ENCODE measurements at places on chromosomes 5 and 9.

DNA sequence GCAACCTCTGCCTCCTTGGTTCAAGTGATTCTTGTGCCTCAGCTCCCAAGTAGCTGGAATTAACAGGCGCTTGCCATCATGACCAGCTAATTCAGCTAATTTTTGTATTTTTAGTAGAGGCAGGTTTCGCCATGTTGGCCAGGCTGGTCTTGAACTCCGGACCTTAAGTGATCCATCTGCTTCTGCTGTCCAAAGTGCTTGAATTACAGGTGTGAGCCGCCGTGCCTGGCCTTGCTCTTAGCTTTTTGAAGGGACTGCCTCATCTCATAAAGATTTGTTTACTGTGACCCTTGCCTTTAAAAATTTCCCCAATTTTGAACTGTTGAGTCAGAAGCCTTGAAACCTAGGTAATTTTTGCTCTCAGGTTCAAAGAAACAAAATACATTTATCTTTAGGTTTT, 17.3 kb downstream of the GPBP1 start:
- no peak for DNase-seq

- no peak for DNase-seq
Measured at GRCh38 chr5:121088341-121088740, 624.2 kb downstream of the PRR16 start.

DNA sequence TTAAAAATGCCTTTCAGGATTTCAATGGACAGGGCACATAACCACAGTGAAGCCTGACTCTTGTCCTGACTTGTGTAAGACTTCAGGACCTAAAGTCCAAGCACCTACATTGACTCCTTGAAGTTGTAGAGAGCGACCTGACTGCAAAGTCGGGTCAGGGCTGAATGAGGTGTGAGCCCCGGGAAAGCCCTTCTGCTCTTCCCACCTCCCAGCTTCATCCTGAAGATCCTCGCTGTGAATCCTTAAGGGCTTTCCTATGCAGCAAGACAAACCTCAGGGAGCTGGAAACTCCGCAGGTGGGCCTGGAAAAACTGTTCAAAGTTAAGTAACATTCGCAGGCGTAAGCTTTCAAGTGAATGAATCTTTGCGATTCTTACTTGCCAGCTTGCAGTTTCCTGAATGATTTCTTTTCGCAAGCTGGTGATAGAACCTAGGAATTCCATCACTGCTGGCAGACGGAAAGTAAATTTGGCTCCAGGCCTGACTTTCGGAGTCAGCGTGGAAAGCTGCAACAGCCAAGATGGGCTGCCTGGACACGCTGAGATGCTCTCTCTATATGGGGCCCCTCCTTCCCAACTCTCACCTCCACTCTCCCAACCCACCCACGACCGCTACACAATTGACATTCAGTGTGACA, 10.9 kb downstream of the SEMA5A start:
- no peak for DNase-seq

DNA sequence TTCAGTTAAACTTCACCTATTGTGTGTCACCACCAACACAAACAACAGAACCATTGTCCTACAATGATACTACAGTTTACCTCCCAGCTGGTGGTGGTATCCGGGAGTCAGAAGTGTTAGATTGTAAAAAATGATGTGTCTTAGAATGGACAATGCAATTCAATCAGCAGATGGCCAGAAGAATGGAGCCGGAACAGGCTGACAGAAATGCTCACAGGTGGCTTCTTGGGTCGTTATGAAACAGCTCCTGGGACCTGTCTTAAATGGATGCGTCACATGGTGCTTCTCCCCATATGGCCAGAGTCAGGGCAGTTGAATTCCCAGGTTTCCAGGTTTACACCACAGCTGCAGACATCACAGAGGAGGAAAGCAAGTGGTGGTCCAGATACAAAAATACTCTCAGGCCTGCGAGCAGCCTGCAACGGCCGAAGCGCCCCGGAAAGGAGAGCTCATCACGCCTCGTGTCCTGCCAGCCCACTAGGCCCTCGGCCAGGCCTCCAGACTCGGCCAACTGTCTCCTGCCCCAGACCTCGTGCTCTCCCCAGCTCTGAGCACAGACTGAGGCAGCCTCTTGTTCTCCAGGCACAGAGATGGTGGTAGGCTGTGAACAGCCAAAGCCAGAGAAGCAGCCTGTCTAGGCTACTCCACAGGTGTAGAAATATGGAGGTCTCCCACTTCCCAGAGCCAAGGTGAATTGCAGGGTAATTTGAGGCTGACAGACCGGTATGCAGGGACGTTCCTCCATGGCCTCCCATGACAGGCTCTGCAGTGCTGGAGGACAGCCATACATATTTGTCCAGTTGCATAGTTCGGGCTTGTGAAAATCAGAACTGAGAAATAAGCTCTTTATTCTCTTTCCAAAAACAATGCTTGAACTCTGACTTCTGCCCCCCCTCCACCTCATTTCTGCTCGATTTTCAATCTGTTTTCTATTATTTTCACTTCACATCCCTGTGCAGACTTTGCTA, 98.5 kb upstream of the SPATA31C2 start:
- DNase-seq = no peak

- no peak for DNase-seq
Measured at GRCh38 chr5:41067714-41068568, 3.2 kb downstream of the MROH2B start.

DNA sequence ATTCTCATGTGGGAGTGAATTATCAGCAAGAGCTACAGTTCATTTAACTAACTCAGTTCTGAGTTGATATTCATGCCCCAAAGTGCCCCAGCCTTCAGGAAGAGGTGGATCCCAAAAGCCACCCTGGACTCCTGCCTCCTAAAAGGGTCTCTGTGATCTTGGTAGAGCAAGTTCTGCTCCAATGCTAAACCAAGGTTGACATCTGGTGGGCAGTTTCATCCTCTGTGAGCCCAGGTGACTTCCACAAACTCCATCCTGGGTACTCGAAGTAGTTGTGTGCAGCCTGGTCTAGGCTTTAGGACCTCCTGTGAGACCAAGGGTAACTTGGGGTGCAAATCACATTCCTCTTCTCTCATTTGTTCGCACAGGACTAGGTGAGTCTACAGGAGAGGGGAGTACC, 816.8 kb downstream of the MTRR start:
- no peak for DNase-seq

DNA sequence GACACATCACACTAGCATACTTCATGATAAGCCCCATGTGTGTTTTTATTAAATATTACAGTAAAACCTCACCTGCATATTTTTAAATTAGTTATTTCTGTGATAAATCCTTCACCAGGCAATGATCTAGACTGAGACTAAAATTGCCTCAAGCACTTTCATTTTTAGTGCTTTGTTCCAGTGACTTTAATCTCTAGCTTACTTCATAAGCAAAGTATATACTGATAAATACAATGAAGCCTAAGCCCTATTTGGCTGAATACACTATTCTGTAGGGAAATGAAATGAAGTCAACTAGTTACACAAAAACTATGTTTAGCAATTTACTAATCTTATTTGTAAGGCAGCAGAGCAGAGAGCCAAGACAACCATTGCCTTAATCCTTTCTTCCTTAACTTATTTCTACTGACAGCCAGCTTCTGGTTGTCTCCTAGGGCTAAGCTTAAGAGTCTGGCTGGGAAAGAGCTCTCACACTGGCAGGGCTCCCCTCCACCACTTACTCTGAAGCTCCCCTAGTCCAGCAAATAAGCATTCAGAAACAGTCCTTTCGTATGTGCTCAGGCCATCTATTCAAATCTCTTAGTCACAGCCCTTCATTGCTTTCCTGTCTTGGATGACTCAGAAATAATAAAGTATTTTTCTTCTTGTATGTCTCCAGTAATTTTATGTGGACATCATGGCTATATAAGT, 31.4 kb upstream of the MTAP start:
- DNase-seq = no peak

GRCh38 chr9:126965541-126966428, 51.2 kb downstream of the RALGPS1 start:
- no peak for DNase-seq

DNA sequence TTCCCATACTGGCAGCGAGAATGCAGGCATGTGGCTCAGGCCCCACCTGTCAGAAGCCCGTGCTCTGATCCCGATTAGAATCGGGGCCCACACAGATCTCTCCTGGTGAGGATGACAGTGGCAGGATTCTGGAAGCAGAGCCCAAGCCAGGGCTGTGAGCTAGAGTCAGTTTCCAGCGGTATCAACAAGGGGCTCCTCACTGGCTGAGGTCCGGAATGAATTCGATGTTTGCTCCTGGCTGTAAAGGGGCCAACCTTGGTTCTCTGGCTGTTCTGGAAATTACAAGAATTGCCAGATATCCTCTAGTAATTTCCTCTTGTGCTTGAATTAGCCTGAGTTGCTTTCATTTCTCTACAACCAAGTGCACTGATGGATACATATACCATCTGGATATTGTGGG, 129.1 kb upstream of the SPRY4 start:
- no peak for DNase-seq

GRCh38 chr9:105341434-105342146, 97.1 kb downstream of the SLC44A1 start:
- DNase-seq = no peak

DNA sequence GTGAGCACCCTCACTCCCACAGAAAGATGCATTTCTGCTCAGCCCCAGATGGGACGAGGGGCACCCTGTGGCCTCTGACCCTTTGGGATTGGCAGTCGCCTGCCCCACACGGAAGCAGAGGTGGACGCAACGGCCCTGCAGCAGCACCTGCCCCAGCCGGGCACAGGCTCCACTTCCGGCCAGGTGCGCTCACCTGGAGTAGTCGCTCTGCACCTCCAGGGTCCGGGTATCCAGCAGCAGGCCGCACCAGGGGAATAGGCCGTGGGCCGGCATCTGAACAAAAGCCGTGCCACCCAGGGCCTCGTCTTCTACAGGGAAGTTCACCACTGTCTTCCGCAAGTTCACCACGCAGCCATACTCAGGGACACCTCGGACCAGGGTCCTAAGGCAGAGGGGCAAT, 30.7 kb downstream of the TERT start:
- no peak for DNase-seq

GRCh38 chr9:109206670-109207069, 39.6 kb upstream of the FRRS1L start:
- no peak for DNase-seq

- DNase-seq = peak; percentile 89
Measured at GRCh38 chr9:90546200-90546599, 96.4 kb downstream of the DIRAS2 start.

- no peak for DNase-seq
Measured at GRCh38 chr5:36367524-36367923, 65.8 kb upstream of the RANBP3L start.

GRCh38 chr9:123929870-123930831, at the start of gene DENND1A:
TSS of gene DENND1A (minus strand) at chr9:123930126. CDS start at chr9:123929905, 221 bp downstream.
- DNase-seq = peak; percentile 83

DNA sequence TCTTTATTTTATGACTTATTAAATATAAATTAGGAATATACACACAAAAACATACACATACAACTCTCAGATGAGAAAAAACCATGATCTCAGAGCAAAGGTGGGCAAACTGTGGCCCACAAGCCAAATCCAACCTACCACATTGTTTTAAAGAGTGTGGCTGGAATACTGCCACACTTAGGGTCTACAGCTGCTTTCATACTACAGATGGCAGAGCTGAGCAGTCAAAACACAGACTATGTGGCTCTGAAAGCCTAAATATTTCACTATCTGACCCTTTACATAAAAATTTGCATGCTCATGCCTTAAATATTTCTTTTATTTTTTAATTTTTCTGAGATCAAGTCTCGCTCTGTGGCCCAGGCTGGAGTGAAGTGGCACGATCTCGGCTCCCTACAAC, 28.3 kb downstream of the LEAP2 start:
- no peak for DNase-seq

GRCh38 chr9:132923346-132923902, 21.0 kb downstream of the TSC1 start:
- DNase-seq = no peak

- no peak for DNase-seq
Measured at GRCh38 chr5:86232246-86232645, 385.5 kb upstream of the COX7C start.

All from NCI-H1436 (cell line).